ENCODE measurements at places on chromosomes 3 and 15.

DNA sequence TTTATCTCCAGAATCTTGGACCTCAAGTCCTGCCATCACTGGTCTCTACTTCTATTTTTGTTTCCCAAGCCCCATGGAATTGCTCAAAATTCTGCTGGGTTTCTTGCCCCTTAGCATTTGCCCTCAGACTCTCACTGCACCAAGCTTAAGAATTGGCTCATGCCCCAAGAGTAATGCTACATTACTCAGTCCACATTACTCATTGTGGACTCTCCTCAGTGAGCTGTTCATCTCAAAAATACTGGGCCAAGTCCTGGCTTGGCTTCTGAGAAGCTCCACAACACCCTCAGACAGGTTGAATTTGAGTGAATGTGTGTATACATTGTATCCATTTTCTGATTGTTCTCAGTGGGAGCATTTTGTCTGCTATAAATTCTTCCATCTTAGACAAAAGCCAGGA, 364.4 kb upstream of the ARHGEF26 start:
- DNase-seq = no peak

DNA sequence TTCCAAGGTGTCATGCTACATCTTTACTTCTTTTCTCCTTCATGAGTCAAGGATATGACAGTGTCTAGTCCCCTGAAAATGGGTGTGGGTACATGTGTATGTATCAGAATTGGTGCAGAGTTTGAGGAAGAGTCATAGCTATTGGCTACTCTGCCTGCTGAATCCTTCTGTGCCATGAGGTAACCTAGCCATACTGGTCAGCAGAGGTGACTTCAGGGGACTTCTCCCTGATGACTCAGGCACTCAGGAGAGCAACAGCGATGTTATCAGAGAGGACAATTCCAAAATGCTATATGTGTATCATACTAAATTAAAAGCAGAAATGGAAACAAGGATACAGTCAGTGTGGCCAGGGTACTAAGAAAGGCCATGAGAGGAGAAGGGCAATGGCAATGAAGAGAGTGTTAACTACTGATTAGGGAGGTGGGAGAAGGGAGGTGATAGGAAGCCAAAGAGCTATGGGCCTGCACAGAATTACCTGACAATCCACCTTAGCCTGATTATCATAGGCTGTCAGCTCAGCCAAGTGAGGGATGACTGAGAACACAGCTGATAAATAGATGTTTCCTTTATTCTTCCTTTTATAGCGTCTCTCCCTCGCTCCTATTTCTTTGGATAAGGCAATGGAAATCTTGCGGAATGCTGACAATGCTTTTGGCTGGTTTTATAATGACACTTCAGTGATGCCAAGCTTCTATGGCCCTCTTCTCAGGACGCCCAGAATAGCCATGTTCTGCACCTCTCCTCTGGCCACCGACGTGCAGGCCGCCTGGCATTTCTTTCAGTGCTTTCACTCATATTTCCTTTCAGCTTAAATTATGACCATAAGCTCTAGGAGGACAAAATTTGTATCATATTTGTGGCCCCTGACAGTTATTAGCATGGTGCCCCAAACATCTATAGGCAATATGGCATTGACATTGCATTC, 90.6 kb downstream of the FGF12 start:
- DNase-seq = no peak

- DNase-seq = no peak
Measured at GRCh38 chr15:47872208-47872607, 154.9 kb downstream of the SEMA6D start.

DNA sequence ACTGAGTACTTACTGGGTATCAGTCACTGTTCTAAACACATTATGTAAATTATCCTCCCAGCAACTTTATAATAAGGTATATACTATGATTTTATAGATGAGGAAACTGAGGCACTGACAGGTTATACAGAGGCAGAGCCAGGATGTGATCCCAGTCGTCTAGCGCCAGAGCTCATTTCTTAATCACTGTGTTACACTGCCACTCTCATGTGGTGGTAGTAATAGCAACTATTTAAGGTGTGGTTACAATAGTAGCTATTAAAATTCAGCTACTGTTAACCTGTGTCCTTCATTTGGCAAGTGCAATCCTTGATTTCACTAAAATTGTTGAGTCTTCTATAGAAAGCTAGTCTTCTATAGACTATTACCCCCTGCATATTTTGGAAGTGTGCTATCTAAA, 43.1 kb upstream of the TRPC1 start:
- no peak for DNase-seq

- DNase-seq = no peak
Measured at GRCh38 chr3:110900576-110900975, 171.0 kb upstream of the NECTIN3 start.

Data from stimulated activated CD4-positive, alpha-beta T cell treated with anti-CD3 and anti-CD28 coated beads, TNF-alpha, amount 100 ng/mL, for 1 hour (primary cell).